ENCODE measurements at places on chromosomes 13 and 19. TPM values are rescaled to one million over a fixed set of nuclear protein-coding genes. Genes with fewer than 3 reads are reported as not detected.
A peak's percentile ranks its signal among the peaks of the same experiment; 100 is the strongest.

GRCh38 chr19:54532528-54532927, 29.9 kb downstream of the LAIR2 start:
- no peaks in the 10 kb centered on the region for H3K27me3 ChIP-seq
- H3K36me3 ChIP-seq = no peaks in the 10 kb centered on the region
- no peak overlapping the region for H3K4me3 ChIP-seq

GRCh38 chr13:94706843-94707399, 5.4 kb downstream of the SOX21 start:
- no peak for DNase-seq
- H3K36me3 ChIP-seq = no peaks in the 10 kb centered on the region
- H3K4me3 ChIP-seq = no peak overlapping the region
- H3K27ac ChIP-seq = no peak overlapping the region
- no peaks in the 10 kb centered on the region for H3K27me3 ChIP-seq

GRCh38 chr19:31174948-31175347, 174.3 kb downstream of the TSHZ3 start:
- no peaks in the 10 kb centered on the region for H3K27me3 ChIP-seq
- DNase-seq = no peak
- no peaks in the 10 kb centered on the region for H3K36me3 ChIP-seq
- no peak overlapping the region for H3K4me3 ChIP-seq
- H3K27ac ChIP-seq = no peak overlapping the region

GRCh38 chr13:45331123-45331619, 9.8 kb downstream of the TPT1 start:
- H3K36me3 ChIP-seq = peaks cover 3% of the 10 kb centered on the region
- no peaks in the 10 kb centered on the region for H3K27me3 ChIP-seq
- H3K27ac ChIP-seq = no peak overlapping the region
- DNase-seq = no peak
- peaks cover 18% of the 10 kb centered on the region for H3K4me1 ChIP-seq

DNA sequence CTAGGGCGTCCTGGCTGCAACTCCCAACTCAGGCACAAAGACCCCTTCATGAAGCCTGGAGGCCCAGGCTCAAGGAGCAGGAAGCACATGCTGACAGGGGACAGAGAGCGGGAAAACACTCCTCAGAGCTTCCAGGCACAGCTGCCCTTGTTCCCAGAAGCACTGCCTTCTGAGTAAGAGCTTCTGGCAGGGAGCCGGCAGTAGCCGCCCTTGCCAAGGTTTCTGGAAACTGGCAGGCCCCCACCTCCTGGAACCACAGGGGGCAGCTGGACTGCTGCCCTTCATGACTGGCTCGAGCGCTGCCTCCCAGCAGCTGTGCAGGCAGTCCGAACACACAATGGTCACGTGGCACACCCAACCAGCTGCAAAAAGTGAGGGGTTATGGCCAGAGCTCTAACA, 33.6 kb upstream of the EPHX3 start:
- no peaks in the 10 kb centered on the region for H3K4me1 ChIP-seq
- H3K27me3 ChIP-seq = no peaks in the 10 kb centered on the region
- no peak overlapping the region for H3K27ac ChIP-seq
- H3K4me3 ChIP-seq = no peak overlapping the region
- H3K36me3 ChIP-seq = no peaks in the 10 kb centered on the region
- DNase-seq = peak; percentile 94

DNA sequence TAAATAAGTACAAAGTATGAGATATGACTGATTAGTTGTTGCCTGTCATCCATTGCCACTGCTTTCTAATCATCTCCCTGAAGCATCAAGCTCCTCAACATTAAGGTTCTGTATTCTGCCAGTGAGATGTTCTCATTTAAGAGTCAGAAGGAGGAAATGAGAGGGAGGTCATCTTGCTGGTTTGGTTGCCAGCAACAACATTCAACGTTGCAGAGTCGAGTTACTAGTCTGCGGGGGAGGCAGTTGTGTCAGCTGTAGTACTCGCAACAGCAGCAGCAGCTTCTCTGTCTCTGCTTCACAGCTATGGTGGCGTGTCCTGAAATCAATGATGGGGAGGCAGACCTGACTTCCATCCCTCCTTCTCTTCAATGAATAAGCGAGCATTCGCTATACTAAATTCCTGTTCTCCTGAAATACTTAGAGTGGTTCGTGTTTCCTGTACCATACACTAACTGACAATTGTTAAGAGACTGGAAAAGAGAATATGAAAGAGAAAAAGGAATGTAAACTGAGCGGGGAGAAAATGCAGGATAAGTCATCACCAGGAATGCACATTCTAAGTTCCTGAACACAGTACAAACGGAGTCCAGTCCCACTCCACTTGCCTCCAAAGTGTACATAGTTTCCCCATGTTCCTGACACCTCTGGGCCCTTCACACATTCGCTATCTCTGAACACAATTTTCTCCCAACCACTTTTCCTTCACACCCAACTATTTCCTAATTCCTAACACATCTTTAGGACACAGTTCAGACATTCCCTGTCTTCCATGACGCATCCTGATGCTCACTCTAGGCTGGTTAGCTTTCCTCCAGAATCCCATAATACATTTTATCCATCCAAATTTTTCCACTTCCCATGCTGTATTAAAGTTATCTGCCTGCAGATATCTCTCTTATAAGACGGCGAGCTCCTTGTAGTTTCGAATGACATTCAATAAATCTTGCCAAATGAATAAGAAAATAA, 263.0 kb downstream of the KLF12 start:
- no peak overlapping the region for H3K27ac ChIP-seq
- H3K36me3 ChIP-seq = no peaks in the 10 kb centered on the region
- no peaks in the 10 kb centered on the region for H3K27me3 ChIP-seq
- peak; percentile 68 for DNase-seq
- H3K4me1 ChIP-seq = no peaks in the 10 kb centered on the region

Gene ATP4A
- total RNA-seq = not detected

Gene GFY
- total RNA-seq = not detected

Gene CYP2A6
- total RNA-seq = not detected

Gene SPART
- 73.5 TPM for total RNA-seq

Data from aorta (tissue), 5 donors.